Stimulated activated CD8-positive, alpha-beta memory T cell treated with anti-CD3 and anti-CD28 coated beads, Interleukin-7, amount 100 ng/mL, for 1 hour (primary cell): ENCODE measurements at places on chromosomes 1 and 21.

DNA sequence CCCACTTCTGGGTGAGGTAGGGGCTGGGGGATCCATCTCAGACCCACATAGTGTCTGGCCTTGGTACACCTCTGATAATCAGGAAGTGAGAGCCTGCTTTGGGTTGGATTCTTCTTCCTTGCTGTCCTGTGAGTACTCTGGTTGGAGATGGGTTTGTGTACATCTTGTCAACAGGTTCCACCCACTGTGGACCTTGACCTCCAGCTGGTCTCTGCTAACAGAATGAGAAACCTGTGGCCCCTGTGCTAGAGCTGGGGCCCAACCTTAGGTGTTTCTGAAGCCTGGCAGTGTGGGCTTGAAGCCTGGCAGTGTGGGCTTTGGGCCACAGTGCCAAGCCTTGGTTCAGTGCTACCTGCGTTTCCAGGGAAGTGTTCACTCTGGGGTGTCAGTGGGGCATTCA, 2.6 kb downstream of the ZBTB48 start:
- no peak for DNase-seq

DNA sequence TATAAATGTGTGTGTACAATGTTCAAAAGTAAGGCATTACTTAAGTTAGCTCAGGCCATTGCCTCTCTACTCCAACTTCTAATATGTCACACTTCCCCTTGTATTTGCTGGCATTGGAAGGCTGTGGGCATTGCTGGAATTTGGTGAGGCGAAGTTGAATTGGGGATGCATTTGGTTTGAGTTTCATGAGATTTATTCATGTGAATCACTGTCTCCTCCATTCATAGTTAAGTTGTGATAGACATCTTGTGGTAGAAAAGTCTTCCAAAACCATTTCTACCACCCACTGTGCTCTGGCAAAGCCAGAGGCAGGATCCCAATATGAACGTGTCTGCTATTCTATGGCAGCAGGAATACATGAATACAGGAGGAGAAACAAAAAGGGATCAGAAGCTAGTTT, 397.8 kb upstream of the USP24 start:
- DNase-seq, result no peak

- DNase-seq, result no peak
Measured at GRCh38 chr1:58805716-58806571, 22.1 kb upstream of the JUN start.

DNA sequence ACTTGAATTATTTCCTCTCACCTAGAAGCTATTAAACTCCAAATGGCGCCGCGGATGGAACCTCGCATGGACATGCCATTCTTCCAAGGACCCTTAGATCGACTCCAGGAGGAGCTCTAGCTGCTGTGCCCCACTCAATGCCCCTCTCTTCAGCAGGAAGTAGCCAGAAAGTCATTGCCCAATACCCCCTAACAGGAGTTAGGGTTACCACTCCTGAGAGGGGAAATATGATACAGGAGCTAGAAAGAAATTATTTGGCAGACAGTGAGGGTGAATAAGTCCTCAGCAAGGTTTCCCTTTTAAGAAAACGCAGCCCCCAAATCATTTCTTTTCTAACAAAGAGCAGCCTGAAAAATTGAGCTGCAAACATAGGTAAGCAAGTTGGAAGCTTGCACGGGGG, 28.6 kb downstream of the TFB2M start:
- DNase-seq, result no peak

DNA sequence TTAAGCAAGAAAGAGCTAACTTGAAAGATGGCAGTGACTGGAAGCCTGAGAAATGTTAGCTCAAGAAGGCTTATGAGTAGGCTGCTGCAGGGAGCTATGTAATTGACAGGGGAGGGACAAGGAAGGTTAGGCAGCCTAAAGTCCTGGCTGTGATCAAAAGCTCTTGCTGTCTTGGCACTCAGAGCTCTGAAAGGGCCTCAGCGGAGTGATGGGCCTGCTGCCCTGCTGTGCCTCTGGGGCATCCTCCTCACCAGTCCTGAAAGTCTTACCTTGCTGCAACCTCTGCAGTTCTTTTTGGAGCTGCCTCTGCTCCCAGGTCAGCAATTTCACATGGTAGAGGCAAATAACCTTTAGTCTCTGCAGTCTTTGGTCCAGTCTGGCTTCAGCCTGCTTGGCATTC, 1.8 kb downstream of the CCDC190 start:
- DNase-seq, result no peak
